Endothelial cell (in vitro differentiated cells): ENCODE measurements at places on chromosomes 2 and 18.

- DNase-seq, result peak; percentile 45
These were observed 49.8 kb downstream of the CAB39 start for GRCh38 chr2:230762317-230762896.

DNA sequence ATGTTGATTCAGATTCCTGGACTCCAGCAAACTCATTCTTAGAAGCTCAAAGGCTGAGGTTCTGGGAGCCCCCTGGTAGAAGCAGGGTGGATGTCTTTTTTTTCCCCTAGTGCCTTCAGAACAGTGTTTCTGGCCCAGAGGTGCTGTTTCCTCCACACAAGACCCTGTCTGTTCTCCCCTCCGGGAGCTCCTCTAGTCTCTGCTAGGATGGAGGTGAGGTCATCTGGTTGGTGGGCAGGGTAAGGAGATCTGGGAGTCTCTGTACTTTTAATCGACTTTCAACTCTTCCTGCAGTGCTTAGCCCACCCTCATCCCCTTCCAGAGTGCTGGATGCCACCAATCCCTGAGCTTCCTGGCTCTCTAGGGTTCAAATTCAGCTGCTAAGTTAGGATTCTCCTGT is 192.0 kb downstream of the SH3BP4 start:
- no peak for DNase-seq

GRCh38 chr2:149029307-149029965 is 9.1 kb upstream of the LYPD6B start:
- DNase-seq, result no peak

DNA sequence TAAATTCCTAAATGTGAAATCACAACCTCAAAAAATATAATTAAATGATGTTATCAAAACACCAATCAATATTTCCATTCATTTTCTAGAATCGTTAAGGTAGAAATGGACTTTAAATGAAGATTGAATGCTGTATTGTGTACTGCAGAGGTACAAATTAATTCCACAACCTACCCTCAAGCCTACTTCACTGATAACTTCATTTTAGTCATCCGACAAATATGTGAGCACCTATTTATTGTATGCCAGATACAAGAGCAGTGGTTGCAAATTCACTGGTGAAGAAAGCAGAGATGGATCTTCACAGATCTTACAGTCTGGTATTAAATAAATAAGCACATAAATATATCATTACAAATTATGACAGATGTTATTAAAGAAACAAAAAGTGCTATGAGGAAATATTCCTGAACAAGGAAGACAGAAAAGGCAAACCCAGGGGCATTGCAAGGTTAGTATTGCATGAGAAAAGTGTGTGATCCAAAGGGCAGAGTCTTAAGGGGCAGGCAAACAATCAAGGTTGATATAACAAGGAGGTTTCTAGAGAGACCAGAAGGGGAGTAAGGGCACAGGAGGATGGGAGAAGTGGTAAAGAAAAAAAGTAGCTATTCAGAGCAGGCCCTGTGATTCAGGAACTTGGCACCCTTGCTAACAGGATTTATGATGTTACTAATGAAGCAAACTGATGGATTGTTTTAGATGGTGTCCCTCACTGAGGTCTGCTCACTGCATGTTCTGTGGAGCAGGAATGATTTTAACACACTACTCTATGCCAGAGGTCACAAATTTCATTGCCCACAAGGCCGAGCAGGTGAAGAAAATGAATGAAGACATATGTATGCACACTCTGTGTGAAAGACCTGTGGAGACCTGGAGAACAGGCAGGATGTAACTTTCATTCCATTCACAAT is 128.0 kb upstream of the CCDC150 start:
- no peak for DNase-seq

GRCh38 chr2:172702451-172702850 is 33.2 kb upstream of the RAPGEF4 start:
- DNase-seq, result no peak

GRCh38 chr2:165593081-165593480 is 123.6 kb downstream of the CSRNP3 start:
- DNase-seq, result no peak

DNA sequence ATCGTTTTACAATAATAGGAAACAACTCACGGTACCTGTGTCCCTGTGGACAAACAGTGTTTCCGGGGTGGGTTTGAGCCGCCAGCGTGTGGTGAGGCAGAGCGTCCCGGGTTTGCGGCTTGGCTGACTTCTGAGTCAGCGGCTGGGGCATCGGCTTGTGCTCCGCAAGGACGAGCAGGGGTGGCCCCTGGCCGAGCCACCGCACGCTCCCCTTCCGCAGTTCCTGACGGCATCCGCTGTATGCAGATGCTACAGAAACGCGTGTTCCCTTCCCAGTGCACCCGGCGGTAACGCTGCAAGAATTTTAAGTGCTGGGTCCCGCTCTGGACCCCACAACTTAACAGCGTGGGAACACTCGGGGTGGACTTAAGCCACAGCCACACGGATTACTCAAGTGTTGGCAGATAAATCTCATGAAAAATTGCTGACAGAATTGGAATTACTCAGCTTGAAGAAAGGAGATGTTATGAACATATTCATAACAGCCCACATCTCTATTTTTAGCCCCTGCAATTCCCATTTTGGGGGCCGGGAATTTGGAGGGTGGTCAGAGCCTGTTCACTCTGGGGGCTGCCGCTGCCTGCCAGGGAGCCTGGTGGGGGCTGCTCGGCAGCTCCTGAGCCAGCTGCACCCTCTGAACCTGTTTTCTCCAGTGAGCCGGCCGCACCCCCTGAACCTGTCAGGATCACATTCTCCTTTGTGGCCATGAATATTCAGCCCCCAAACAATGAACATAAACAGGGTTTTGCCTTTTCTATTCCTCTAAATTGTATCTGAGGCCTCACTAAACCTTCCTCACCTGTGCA is 12.6 kb upstream of the KCNG2 start:
- no peak for DNase-seq

DNA sequence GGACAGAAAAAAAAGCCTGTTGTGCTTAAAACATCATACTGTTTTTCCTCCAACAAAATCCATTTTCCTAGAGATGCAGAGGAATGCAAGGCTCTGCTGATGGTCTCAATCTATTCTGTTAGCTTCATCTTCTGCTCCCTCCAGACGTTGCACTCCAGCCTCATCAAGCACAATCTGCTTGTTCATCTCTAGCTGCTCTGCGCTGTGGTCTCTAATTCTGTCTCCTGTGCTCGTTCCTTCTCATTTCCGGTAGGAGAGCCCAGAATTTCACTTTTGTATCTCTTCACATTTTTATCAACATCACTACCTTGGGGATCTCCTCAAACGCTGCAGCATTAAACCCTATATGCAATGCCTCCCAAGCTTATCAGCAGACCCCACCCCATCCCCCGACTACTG is 708.9 kb downstream of the RNF144A start:
- DNase-seq, result no peak

DNA sequence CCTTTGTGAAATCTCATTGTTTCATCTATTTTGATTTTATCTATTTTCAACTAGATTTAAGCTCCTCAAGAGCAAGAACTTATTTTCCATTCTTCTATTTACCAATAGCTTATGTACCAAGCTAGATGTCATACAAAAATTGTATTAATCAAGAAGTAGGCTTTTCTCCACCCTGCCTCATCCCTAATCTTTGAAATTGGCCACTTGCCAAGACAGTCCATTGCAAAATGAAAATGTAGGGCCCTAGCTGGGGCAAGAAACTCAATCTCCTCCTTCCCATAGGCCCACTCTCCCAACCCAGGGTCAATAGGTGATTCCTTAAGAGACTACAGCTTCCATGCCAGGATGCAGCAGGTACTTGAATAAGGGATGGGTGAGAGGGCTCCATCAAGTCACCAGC is 39.3 kb upstream of the STPG4 start:
- no peak for DNase-seq

DNA sequence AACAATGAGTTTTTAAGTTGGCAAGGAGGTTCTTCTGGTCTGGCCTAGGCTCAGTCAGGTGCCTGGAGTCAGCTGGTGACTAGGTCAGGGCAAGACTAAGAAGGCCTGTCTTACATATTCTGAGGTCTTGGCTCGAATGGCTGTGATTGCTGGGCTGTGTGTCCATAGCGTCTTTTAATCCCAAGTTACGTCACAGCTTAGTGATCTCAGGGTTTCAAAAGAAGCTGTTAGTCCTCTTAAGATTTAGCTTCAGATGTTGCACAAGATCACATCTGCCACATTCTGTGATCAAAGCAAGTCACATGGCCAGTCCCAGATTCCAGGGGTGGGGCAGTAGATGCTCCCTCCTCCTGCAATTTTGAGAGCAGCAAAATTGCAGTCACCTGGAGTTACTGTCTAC is 61.3 kb downstream of the PKP4 start:
- DNase-seq, result no peak

- no peak for DNase-seq
These were observed 119.0 kb upstream of the ARHGAP28 start for GRCh38 chr18:6610466-6610865.

- peak; percentile 44 for DNase-seq
These were observed 77.9 kb downstream of the DTNA start for GRCh38 chr18:34787931-34788532.

DNA sequence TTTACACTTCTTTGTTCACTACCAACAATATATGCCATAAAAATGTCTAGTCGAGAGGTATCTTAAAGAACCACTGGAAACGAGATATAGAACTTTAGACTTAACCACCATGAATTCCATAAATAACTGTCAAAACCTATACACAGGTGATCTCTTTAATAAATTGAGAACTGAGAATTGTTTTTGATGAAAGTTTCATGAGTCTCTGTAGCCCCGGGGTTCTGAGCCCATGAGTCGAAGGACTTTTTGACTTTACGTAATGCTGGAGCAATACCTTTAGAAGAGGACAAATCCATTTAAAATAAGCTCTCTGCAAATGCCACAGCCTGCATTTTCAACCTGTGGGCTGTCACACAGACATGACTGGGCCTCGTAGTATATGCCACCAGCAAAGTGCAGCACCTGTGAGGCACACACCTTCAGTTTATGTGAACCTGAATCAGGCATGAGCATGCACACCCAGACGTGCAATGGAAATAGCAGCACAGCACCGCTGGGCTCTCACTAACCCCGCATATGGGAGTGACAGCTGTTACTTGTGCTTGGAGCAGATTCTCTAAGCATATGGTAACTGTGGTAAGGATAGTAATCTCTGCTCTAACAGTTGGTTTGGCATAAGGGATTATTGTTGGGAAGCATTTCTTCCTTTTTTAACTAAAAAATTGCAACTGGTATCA is 383.2 kb downstream of the SOCS6 start:
- no peak for DNase-seq

- no peak for DNase-seq
These were observed 164.0 kb downstream of the SLC39A10 start for GRCh38 chr2:195820867-195821565.

GRCh38 chr2:155645791-155646190 is 686.7 kb downstream of the NR4A2 start:
- no peak for DNase-seq

- no peak for DNase-seq
These were observed 189.0 kb downstream of the BCL11A start for GRCh38 chr2:60364491-60364890.

- DNase-seq, result peak; percentile 58
These were observed 787 bp downstream of the SOCS6 start for GRCh38 chr18:70289351-70290312.

GRCh38 chr2:45904267-45904945 is 252.9 kb downstream of the PRKCE start:
- no peak for DNase-seq

DNA sequence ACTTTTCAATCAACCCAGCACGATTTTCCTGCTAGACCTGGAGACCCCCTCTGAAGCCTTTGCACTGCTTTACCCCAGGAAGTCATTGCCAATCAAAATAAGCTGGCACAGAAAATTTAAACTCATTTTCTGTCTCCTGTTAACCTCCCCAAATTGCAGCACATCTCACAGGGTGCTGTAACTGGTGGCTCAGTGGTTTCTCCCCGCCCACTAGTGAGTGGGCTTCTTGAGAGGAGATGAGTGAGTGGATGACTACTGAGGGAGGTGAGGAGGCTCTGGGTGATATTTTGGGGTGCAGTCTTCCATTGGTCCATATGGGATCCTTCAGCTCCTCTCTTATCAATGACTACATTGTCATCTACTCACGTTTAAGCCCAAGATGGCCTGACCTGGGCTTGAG is 239.8 kb upstream of the HS6ST1 start:
- no peak for DNase-seq

- no peak for DNase-seq
These were observed 758.1 kb upstream of the ACVR2A start for GRCh38 chr2:147086715-147087114.

DNA sequence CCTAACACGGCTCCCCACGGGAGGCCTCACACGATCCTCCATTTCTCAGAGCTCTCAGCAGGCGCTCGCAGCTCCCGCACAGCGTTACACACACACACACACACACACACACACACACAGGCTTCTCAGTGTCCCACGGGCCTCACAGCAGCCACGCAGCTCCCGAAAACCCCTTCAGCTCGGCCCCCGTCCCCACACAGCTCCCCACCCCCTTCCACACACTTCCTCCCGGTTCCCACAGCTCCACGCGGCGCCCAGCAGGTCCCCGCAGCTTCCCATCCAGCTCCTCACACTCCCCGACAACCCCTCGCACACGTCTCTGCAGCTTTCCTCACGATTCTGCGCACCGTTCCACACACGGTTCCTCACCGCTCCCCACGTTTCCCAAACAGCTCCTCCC is 41.6 kb downstream of the KIF1A start:
- no peak for DNase-seq

- DNase-seq, result peak; percentile 56
These were observed 81.9 kb downstream of the MEP1B start for GRCh38 chr18:32271672-32272208.

- DNase-seq, result no peak
These were observed 46.4 kb upstream of the CYP1B1 start for GRCh38 chr2:38122344-38122743.

- DNase-seq, result no peak
These were observed 309.3 kb upstream of the MYT1L start for GRCh38 chr2:2640371-2640770.

DNA sequence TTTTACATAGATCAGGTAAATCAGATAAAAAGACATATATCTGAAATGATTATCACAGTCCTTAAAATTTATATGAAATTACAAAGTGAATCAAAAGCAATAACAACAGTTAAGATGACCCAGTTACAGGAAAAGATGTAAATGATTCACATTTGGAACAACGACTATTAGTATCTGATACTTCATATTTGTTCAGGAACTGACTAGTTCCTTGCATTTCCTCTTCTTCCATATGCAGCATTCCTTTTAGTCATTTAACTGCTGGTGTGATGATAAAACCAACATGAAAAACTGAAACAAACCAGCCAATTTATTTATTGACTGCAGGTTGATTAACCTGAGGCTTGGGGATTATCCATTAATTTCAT is 75.2 kb downstream of the RBMS1 start:
- no peak for DNase-seq
